Stimulated activated CD8-positive, alpha-beta memory T cell treated with anti-CD3 and anti-CD28 coated beads, Interleukin-15, amount 100 ng/mL, for 48 hours (primary cell): ENCODE measurements at places on chromosomes 4 and X.
A peak's percentile ranks its signal among the peaks of the same experiment; 100 is the strongest.

DNA sequence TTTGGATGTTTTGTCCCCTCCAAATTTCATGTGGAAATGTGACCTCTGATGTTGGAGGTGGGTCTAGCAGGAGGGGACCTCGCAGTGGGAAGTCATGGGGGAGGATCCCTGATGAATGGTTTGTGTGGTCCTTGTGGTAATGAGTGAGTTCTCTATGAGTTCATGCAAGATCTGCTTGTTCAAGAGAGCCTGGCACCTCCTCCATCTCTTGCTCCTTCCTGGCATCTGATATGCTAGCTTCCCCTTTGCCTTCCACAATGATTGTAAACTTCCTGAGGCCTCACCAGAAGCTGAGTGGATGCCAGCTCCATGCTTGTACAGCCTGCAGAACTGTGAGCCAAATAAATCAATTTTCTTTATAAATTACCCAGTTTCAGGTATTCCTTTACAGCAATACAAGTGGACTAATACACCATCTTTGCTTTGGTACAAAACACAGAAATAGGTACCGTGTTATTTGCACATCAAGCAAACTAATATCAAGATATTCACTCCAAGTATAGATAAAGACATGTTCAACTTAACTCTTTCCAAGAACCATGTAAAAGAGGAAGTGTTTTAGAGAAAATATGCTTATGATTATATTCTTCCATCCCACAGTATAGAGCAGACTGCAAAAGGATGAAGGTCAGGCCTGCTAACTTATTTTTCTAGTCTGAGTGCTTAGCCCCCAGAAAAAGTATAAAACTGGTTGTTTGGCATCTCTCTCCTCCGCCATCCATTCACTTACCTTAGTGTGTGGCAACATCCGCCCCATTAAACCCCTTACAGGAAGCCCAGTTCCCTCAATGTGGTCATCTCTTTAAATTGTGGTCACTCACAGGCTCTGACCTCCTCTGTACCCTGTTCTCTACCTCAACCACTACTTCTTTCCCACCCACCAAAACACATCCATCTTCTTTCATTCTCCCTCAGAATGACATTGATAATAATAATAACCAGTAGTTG is 6.7 kb downstream of the ARAP2 start:
- DNase-seq: no peak

DNA sequence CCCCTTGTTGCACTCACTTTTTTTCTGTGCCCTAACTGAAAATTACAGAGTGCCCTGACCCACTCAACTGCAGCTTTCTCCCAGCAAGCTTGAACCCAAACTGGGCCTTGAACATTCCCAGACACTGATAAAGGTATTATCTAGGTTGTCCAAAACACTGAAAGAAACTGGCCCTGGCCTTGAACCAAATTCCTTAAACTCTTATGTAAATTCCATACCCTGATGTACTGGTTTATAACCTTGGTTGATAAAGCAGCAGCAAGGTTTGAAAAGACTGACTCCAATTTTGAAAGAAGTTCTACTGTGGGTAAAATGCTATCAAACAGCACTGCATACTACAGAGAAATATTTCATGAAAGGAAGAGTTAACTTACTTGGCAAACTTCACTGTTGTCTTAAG is 125.6 kb downstream of the PHF8 start:
- no peak for DNase-seq

DNA sequence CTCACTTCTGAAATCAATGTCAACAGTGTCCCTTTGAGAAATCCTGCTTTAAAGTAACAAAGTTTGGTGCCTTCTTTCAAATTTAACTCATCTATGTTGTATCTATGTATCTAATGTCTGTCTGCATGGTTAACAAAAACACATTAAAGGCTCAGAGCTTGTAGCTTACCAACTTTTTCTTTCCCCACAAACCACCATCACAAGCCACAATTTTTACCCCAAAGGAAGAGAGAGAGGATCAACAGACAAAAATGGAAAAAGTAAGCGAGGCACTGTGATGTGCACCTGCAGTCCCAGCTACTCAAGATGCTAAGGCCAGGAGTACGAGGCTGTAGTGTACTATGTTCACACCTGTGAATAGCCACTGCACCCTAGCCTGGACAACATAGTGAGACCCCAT is 17.2 kb downstream of the ATRX start:
- DNase-seq: no peak

DNA sequence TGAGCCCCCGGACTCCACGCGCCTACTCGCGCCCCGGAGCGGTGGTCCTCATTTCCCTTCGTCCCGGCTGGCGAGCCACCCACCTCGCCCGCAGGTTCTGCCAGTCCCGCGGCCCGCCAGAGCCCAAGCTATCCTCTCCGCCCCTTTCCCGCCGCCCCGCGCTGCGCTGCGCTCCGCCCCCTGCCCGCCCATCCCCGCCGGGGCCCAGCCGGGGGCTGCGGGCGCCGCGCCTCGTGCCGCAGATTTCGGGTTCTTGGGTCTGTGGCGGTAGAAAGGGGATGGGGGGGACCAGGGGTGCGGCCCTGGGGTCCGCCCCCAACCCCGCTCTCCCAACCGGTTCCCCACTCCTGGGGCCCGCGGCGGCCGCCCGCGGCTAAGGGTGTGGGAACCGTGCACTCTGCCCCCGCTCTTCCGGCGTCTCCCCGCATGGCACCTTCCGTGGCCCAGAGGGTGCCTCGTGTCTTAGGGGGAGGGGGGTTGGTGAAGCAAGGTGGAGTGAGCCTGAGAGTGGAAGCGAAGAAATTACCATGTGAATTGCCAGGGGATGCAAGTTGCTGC is 650.8 kb upstream of the DIPK2B start:
- peak; percentile 54 for DNase-seq

GRCh38 chr4:17521595-17521994 is 6.6 kb downstream of the CLRN2 start:
- DNase-seq: no peak

GRCh38 chr4:36233567-36234266 is 10.6 kb downstream of the ARAP2 start:
- no peak for DNase-seq
